ENCODE measurements at places on chromosomes 2 and 18.

GRCh38 chr18:8715599-8715998, 10.2 kb downstream of the MTCL1 start:
- no peak for DNase-seq

DNA sequence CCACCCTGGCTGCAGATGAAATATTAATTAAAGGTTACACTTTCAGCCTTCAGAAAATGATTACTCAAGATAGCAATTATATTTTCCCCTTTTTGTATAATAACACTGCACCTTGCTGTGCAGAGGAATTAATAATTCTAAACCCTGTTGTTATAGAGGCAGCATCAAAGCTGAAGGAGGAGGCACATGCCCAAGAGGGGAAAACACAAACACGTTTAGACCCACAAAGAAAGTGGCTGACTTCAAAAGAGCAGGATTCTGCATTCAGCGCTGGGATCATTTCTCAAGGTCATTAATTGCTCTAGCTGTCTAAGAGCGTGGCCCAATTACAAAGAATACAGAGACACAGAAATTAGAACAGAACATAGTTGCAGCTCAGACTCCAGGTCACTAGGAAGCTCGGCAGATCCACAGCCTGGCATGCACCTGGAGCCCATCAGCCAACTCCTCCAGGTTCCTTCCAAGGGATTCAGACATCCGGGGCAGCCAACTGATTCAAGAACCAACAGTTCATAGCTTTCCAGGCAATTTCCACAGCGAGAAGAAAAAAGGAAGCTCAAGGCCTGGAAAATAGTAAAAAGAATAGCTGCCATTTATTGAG, 102.3 kb upstream of the ID2 start:
- no peak for DNase-seq

- no peak for DNase-seq
Observed at GRCh38 chr18:23662309-23663263, at the start of gene ANKRD29. Gene ANKRD29 (minus strand): TSS chr18:23662911. CDS start chr18:23662730, 181 bp downstream.

DNA sequence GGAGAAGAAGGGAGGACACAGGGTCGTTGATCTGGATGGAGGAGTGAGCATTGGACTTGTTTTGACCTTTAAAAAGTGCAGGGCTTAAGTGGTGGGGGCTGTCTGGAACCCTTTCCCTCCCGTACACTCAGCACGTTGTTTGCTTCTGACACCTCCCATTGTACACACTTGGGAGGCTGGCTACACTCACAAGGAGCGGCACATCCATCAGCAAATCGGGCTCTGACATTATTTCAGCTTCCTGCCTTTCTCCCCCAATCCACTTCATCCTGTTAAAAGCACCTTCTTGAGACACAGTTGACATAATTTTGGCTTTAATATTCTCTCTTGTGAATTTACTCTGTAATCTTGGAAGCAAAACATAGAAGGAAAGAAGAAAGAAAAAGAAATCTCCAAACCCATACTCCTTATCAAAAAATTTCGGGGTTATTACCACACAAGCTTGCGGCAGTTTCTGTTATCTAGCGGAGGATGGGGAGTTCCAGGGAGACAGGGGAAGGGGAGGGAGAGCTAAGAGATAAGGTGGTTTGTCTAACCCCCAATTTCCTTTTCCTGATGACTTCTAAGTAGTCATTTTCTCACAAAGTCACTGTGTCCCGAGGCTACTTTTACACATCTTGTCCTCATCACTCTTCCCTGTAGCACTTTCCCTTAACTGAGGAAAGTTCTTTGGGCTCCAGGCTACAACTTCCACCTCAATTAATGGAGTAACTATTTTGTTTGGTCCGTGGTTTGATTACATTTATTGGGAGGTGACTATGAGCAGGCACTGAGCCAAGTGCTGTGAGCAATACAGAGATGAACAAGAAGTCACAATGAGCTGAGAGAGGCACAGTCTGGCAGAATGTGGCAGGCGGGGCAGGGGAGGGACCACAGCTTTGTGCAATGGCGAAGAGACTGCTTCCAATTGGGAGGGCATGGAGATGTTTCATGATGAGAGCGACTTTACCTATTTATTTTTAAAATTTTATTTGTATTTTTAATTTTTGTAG, 240.1 kb upstream of the MEX3C start:
- DNase-seq: no peak

DNA sequence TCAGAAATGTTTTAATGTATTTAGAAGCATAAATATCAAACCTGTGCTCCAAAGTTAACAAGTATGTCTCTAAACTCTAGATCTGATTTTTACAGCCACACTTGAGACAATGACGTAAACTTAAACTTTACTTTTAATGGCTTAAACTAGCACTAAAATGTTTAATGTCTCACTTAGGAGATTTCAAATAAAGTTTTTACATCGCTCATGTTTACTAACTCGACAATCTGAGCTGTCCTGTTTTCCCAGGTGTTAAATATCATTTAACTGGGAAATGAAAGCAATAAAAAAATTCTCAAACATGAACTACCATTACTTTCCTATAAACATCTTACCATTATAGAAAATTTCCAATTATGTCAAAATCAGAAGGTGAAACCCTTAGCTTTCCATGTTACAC, 70.2 kb upstream of the FAM124B start:
- no peak for DNase-seq

DNA sequence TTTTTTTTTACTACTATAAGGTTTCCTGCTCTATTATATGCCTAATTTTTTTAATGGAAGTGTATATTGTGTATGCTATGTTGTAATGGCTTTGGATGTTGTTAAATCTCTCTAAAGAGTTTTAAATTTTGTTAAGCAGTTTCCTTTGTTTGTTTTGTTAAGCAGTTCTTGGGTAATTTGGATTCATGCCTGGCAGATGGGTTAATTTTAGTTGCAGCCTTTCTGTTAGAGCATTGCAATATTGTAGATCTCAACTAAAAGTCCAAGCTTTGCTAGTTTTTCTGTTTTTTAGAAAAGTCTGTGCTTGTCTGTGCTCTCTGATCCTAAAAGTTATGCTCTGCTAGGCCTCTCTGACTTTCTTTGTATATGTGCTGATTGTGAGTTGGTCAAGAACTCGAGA, 1229.0 kb upstream of the NRXN1 start:
- DNase-seq: peak; percentile 85

- no peak for DNase-seq
Observed at GRCh38 chr2:194616334-194616733, 1040.7 kb upstream of the SLC39A10 start.

GRCh38 chr2:196263181-196263747, 91.9 kb upstream of the STK17B start:
- DNase-seq: peak; percentile 64

DNA sequence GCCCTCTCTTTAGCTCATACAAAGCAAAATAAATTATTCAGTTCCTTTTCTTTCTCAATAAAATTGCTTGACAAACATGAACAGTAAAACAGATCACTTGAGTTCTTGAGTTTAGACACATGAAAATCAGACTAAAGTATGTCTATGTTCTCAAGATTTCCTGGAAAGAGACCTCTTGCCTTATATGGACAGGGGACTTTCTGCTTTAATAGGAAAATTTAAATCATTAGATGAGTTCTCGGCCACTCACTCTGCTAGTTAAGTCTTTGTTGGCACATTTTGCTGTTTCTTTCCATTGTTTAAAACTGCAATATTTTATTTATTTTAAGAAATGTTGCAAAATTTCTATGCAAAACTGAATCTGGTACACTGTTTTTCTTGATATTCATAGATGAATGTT, 207.8 kb downstream of the RND3 start:
- DNase-seq: no peak

- DNase-seq: no peak
Observed at GRCh38 chr2:142533177-142533576, 344.3 kb upstream of the KYNU start.

DNA sequence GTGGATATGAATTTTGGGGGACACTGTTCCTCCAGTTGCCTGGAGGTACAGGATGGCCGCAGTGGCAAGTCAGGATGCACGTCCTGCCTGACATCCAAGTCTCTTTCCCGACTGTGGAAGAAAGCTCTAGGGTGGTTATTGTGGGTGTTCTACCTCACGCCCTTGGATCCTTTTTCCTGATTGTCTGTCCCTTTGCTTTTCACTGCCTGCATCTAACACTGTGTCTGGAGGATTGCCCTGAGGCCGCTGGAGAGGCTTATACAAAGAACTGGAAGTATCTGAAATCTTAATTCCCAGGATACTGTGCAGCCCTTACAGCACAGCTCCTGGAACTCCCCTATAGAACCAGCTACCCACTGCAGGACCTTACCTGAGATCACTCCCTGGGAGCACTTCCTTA, 250.5 kb downstream of the TFCP2L1 start:
- no peak for DNase-seq

- DNase-seq: peak; percentile 89
Observed at GRCh38 chr2:205060269-205060668, 515.0 kb downstream of the PARD3B start.

DNA sequence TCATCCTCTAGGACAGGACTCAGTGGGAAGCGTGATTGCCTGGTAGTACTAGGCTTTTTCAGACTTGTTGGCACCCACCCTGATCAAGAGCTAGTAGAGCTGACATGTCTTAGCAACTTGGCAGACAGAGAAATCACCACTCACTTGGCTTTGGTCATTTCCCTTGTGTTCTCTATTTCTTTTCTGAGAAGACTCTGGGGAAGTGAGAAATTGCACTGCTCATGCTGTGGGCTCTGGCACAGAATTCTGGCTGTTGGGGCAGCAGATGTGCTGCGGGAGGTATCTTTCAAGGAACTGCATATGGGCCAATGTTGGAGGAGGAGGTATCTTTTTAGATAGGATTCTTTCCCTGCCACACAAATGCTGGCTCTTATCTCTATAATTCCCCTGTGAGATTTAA, 529.1 kb upstream of the MEX3C start:
- no peak for DNase-seq

- no peak for DNase-seq
Observed at GRCh38 chr2:160794926-160795325, 301.3 kb upstream of the RBMS1 start.

- DNase-seq: no peak
Observed at GRCh38 chr2:36657703-36658102, 38.8 kb upstream of the VIT start.

DNA sequence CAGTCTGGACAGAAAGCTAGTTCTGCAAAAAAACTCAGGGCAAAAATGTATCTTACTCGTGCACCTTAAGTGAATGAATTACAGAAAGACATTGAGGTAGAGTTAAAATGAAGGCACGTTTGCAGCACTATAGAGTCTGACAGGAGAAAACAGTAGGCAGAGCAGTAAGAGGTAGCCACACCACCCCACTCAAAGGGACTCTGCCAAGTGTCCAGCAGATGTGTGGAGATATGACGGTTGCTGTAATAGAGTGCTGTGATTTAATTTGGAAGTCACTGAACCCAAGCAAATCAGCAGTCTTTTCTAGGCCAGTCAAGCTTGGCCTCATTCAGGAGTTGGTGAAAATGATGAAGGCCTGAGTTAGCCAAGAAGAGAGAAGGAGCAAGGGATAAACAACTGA, 464.4 kb downstream of the PTPRM start:
- DNase-seq: no peak

GRCh38 chr2:122683018-122683417, 927.6 kb downstream of the TSN start:
- no peak for DNase-seq

- DNase-seq: no peak
Observed at GRCh38 chr18:3411854-3412268, 38.1 kb upstream of the TGIF1 start.

DNA sequence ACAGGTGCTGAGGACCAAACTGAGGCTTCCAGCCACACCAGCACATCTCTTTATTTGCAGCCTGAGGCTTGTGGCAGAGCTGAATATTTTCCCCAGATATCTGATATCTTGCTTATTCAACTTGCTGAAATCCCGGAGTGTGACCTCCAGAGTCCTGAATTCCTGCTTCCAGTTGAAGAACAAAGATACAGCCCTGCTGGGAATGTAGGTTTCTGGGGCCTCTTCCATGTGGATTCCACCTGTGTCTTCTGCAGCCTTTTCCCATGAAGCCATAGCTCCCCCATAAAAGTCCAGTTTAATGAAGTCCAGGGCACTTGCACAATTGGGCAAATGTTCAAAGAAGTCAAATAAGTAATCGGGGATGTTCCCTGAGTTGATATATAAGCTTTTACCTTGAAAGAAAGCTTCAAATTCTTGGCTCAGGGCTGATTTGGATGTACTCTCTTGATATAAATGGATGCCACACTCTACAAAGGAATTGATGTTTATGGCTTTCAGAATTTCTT, 14.9 kb downstream of the NLRC4 start:
- DNase-seq: no peak

- no peak for DNase-seq
Observed at GRCh38 chr2:225028572-225028971, 13.7 kb downstream of the DOCK10 start.

DNA sequence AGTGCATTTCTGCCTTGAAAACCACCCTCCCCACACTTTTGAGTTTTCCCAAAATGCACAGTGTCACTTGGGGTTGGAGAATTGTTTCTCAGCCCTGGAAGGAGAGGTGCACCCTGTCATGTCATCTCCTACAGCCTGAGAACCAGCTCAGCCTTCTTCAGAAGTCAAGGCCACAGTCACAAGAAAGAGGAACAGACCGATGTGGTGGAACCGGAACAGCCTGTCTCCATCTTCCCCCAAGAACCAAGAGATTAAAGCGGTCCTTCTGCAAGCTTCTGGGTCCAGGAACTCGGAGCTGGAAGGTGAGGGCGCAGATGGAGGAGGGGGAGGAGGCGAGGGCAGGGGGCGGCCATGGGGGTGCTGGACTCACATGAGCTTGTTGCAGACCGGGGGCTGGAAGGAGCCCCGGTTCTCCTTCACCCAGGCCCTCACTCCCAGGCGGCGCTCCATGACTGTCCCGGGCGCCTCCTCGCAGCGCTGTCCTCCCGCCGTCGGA, 248 bp downstream of the HAAO start:
- no peak for DNase-seq

DNA sequence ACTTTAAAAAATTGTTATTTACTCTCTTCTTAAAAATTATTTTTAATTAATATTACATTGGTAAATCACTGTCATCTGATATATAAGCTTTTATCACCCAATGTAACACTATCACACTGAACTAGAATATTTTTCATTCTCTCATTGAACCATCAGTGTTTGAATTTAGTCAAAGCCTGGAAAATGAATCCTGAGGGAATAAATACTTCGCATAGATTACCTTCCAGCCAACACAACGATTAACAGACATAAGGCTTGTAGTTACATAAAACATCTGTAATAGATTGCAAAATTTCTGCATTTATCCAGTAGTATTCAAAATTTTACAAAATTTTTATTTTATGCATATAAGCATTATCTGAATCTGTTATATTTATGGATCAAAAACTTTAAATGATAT, 314.9 kb downstream of the ERBB4 start:
- DNase-seq: no peak

DNA sequence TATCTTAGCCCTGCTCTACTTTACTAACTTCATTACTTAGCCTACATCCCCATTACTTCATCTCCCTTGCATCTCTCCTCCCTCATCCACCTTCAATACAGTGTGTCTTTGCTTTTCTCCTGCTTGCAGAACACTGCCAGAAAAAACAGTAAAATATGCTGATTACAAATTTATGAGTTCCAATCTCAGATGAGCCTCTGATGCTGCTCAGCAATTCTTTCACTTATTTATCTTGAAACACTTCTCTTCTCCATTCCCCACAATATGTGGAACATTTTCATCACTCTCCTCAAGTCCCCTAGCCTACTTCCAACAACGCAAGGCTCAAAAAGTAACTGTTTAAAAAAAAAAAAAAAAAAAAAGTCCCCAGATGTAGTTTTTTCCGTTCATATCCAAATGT, 7.1 kb downstream of the VPS54 start:
- DNase-seq: no peak
